ENCODE measurements at places on chromosomes 7 and 10.

DNA sequence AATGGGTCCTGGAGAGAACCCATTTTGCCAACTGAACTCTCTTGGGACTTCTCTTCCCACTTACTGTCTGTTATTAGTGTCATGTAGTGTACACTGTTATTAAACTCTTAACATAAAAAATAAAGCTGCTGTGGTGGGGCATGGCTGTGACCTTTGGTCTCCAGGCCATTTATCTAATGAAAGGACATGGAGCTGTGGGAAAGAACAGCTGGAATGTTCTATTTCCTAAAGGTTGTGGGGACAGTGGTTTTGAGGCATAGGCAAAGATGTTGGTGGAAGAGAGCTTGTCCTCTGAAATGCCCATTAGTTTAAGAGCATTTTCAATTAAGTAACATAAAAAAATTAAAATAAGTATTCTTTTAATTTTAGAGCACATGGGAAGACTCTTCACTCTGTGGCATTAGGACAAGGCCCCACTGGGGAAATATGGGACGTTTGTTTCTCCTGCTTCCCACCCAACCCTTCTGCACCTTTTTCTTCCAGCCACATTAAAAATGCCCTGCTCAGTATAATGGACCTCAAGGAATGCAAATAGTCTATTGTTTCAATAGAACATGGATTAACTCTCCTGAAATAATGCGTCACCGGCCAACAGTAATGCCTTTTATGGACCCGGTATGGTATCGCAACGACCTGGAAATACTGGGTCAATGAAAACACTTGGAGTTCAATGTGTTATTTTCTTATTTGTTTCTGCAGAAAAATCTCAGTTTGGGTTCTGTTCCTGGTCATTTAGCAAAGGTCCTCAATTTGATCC, 149.6 kb downstream of the BUB3 start:
- no peak for DNase-seq

DNA sequence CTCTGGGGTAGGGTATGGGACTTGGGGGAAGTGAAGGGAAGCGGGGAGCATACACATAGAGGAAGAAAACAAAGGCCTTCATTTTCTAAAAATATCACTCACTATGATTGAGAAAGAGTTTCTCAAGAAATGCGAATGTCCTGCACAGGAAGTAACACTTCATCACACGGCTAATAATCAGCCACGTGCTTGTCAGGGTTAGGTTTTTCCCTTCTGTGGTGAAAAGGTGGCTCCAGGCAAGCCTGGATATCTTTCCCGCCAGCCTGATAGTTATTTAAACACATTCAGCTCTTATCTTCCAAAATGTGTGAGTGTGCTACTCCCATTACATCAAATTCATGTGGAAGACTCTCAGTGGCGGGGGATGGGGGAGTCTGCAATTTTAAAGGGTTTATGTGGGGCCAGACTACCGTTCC, 166.4 kb upstream of the ADO start:
- DNase-seq, result no peak

DNA sequence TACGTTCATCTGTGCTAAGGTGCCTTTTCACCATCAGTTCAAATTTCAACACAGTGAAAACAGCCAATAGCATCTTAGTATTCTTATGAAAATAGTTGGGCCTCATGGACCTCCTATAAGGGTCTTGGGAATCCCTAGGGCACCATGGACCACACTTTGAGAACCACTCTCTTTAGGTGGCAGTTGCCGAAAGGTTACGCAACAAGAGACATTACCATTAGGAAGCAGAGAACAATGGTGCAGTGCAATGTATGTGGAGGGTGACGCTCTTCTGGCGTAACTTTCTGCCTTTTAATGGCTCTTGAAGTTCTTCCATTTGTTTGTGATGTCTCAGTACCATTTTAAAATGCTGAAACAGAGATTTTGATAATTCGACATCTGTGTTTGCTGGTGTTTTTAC, 131.1 kb downstream of the CNNM2 start:
- DNase-seq, result no peak

GRCh38 chr10:46090258-46090812, 44.3 kb upstream of the MSMB start:
- DNase-seq, result no peak

DNA sequence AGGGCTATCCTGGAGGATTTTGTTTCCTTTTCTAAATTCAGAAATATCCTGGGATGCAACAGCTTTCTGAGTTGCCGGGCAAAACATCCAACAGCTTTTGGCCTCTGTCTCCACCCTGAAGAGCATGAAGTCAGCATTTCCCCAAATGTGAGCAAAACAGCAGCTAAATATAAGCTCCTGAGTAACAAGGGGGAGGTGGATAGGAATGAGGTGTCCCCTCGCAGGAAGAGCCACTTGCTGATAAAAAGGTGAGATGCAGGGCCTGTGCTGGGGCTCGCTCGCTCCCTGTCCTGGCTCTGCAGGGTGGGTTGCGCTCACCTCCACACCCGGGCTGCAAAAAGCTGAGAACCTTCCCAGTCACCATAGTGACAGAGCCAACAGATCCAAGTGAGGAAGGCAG, 264.3 kb downstream of the ZEB1 start:
- no peak for DNase-seq

DNA sequence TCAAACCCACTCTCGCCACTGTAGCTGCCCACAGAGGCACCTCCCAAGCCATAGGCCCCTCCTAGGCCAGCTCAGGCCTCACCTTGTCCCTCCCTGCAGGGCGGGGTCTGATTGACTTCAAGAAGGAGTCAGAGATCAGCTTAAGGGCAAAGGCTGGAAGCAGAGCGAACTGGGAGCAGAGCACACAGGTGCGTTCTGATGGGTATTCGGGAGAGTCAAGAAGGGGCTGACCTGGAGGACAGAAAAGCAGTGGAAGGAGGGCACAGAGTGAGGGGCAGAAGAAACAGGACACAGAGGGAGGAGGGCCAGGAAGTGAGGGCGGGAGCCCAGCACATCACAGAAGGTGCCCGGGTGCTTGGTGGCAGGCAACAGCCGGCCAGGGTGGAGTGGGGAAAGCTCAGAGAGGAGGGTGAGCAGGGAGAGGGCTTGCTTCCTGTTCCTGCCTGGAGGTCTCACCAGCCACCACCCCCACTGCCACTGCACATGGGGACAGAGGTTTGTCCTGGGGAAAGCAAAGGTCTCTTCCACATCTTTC, at the start of gene AOC1:
Gene AOC1, plus strand, starts transcription at position 147 of the 535 bp plus-strand sequence. CDS start 3,954 bp downstream, outside the sequence.
- DNase-seq, result no peak

DNA sequence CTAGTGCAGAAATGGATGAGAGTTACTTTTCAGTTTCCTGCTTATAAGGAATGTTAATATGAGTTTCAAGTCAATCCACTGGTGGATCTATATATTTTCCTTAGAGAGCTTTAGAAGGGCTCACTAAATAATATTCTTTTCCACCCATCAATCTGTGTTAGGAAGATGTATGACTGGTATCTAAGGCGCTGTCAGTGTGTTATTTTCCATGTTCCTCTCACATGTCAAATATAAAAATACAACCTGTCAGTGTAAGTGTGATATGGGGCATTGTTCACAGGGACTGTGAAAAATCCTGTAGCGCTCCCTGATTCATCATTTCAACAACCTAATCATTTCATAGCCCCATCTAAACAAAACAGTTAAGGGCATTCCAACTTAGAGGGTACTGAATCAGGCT, 203.1 kb downstream of the TMEM26 start:
- no peak for DNase-seq

GRCh38 chr10:13117841-13118783, 18.1 kb downstream of the OPTN start:
- DNase-seq, result no peak

GRCh38 chr7:98372993-98373392, 27.9 kb downstream of the BAIAP2L1 start:
- DNase-seq, result no peak

GRCh38 chr7:97116308-97116707, 1.2 kb upstream of the SDHAF3 start:
- no peak for DNase-seq

- DNase-seq, result peak; percentile 45
Measured at GRCh38 chr10:97584060-97584797, at the start of gene HOGA1. Gene HOGA1, plus strand, starts transcription at chr10:97584389. Its CDS starts 315 bp downstream, at chr10:97584704.

DNA sequence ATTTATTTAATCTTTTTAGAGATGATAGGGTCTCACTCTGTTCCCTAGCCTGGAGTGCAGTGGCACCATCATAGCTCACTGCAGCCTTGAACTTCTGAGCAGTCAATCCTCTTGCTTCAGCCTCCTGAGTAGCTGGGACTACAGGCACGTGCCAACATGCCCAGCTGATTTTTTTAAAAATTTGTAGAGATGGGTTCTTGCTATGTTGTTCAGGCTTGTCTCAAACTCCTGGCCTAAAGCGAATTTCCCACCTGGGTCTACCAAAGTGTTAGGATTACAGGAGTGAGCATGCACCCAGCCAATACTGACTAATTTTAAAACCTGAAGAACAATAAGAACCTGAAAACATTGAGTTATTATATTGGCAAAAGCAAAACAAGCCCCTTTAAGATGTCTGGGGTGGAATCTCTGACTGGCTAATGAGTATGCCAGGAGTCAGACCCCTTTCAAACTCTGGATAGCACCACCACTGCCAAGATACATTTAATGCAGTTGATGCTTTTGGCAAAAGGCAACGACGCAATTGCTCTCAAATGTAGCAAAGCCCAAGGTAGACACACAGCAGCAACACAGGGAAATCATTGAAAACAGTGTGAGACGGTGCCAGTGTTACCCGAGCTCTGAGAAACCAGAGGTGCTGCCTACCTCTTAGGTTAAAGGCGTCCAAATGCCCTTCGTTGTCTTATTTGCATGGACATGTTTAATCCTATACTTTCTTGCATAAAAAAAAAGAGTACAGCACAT, 40.7 kb upstream of the TOMM7 start:
- DNase-seq, result no peak

GRCh38 chr7:88169717-88170320, 50.0 kb downstream of the SRI start:
- DNase-seq, result no peak

- no peak for DNase-seq
Measured at GRCh38 chr10:82266438-82266837, 391.4 kb downstream of the NRG3 start.

DNA sequence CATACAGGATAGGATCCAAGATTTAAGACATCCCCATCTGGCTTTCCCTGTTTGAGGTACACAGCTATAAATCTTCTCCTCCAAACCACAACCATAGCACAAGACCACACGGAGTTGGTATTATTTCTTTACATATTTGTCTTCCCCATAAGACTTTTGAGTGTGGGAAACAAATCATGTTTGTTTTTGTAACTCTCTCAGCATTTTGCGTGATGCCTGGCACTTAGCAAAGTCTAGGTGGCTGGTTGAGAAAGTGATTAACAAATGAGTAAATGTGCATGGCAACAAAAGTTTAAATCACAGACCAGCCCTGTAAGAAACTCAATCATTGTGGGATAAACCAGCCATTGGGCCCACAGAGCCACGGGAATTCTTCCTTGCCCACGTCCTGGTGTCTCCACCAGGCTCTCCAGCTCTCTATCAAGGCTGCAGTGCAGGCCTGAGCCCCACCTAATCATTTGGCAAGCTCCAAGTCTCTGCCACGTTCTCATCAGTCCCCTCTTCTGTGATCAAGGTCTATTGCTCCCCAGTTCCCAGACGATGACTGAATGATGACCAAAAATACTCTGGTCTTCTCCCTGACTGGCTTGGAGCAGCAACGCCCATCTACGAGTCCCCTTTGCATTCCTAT, 317.8 kb downstream of the TNS3 start:
- no peak for DNase-seq

DNA sequence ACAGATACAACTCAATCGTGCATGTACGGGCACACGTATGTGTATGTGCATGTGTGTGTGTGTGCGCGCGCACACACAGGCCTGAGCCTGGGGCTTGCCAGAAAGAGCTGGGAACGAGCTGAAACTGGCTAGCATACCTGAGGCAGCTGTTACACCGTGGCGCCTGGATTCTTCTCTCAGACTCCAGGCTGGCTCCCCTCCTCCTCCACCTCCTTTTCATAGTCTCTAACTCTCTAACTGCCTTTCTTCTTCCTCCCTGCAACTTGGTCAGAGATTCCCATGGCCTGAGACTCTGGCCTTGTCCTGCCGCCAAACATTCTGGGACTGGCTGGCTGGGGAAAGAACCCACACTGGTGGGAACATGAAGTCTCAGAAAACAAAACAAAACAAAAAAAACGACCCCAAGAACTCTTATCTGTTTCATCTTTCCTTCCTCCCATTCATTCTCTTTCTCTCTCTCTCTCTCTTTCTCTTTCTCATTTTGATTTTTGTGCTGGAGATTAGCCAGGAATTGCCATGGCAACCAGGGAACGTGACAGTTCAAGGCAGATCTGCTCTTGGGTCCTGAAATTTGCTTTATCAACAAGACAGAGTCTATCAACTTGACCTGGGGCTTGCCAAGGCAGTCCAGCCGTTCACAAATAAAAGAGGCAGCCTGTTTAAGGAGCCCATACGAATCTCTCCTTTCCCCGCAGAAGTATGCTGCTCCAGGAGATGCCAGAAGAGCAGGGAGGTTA, 76.8 kb upstream of the SEM1 start:
- no peak for DNase-seq

GRCh38 chr10:43267811-43268210, 946 bp upstream of the RASGEF1A start:
- no peak for DNase-seq

DNA sequence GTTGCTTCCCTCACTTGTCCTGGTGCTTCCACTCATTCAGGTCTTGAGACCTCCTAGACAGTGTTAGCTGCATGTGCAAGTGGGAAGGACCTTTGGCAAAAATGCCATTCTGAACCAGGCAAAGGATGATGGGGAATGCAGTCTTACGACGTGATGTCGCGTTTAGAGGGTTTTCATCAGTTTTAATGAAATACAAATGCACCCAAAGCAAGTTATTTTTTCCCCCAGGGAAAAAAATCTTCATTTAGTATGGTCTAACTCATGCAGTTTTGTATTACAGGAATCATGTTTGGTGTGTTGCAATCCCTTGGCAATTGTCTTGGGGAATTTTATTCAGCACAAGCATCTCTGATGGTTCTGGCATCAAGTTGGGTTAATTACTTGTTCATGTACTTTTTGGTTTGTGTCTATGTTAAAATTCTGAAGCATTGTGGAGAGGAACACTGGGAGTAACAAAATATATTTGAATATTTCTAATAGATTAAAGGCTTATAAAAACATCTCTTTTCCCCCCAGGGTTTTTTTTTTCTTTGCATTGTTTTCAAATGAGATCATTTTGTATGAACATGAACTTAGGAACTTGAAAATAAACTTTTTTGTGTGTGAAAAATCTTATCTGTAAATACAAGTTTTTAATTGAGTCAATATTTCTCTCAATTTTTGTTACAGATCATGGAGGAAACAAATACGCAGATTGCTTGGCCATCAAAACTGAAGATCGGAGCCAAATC, 188.9 kb downstream of the BICC1 start:
- DNase-seq, result no peak

DNA sequence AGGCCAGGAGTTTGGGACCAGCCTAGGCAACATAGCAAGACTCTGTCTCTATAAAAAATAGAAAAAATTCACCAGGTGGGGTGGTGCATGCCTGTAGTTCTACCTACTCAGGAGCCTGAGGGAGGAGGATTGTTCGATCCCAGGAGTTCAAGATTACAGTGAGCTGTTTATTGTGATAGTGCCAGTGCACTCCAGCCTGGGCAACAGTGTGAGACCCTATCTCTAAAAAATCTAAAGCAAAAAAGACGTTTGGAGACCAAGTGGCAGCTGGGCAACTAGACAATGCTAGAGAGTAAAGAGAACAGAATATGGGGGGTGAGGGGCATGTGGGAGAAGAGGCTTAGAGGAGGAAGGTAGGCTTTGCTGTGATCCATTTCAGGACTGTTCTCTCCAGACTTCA, 1.4 kb downstream of the PDSS1 start:
- no peak for DNase-seq
